ENCODE measurements at places on chromosomes 5 and 9.
A peak's percentile ranks its signal among the peaks of the same experiment; 100 is the strongest.

DNA sequence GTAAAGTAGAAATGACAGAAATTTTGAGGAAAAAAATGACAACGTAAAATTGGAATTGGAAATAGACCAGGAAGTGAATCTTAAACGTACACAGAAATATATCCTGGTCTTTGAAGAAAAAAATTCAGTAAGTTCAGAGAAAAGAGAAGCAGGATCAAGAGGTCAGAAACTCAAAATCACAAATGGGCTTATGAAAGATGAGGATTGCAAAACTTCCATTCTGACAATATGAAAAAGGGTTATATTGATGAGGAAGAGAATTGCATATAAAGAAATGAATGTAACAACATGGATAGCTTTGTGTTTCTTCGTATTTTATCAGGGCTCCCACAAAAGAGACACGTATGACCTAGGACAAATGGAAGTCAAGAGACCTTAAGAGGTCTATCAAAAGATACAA is 58.1 kb downstream of the OXCT1 start:
- DNase-seq: no peak

DNA sequence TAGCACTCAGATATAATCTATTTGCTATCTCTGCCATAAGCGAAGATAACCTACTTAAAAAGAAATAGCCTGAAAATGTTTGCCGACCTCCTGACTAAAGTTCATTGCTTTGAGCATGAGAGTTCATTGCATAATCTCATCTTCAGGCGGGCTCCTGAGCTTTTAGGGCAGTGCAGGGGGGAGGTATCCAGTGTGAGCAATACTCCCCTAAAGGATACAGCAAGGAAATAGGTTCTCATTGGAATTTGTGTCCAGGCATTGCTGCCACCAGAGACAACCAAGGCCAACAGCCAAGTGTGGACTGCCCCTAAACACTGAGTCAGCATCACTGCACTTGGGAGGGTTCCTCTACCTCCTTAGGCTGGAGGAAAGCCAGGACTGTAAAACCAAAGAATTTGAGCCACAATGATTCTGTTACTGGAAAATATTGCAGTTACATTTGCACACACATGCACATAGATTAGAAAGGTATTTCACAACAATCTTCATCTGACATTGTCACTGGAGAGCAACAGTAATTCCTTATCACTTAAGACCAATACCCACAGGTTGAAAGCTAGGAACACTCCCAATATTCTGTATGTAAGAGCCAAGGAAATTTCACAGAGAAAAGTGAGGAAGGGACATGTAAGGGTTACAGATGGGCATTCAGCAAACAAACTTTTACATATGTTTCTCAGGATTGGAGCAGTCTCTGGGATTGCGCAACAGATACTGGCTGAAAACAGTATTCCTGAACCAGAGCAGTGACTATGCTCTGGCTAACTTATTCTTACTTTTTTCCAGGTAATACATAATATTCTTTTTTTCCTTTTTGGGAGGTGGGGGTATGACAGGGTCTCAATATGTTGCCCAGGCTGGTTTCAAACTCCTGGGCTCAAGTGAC is 98.6 kb upstream of the TLE1 start:
- DNase-seq: no peak

DNA sequence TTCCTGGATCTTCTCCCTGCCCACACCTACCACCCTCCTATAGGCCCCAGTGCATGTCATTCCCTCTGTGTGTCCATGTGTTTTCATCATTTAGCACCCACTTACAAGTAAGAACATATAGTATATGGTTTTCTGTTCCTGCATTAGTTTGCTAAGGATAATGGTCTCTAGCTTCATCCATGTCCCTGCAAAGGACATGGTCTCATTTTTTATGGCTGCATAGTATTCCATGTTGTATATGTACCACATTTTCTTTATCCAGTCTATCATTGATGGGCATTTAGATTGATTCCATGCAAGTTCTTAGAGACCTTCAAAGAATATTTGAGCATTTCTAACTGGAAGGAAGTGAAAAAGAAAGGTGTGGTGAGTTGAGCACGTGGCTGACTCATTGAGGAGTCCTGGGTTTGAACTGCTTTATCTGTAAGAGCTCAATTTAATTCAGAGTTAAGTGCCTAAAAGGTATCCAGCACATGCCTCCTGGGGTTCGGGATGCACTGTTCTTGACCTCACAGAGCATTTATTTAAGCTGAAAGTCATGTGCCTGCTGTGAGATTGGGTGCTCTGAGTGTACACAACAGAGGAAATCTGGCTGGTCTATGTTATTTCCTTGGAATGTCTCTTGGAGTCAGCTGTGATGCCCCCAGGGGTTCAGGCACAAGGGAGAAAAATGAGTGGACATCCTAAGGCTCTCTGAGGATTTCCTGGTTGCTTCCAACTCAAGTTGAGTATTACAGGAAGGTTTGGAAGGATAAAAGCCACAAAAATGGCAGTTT is 56.4 kb downstream of the SH3GL2 start:
- DNase-seq: no peak

GRCh38 chr5:4627929-4628328 is 512.2 kb upstream of the ADAMTS16 start:
- DNase-seq: no peak

DNA sequence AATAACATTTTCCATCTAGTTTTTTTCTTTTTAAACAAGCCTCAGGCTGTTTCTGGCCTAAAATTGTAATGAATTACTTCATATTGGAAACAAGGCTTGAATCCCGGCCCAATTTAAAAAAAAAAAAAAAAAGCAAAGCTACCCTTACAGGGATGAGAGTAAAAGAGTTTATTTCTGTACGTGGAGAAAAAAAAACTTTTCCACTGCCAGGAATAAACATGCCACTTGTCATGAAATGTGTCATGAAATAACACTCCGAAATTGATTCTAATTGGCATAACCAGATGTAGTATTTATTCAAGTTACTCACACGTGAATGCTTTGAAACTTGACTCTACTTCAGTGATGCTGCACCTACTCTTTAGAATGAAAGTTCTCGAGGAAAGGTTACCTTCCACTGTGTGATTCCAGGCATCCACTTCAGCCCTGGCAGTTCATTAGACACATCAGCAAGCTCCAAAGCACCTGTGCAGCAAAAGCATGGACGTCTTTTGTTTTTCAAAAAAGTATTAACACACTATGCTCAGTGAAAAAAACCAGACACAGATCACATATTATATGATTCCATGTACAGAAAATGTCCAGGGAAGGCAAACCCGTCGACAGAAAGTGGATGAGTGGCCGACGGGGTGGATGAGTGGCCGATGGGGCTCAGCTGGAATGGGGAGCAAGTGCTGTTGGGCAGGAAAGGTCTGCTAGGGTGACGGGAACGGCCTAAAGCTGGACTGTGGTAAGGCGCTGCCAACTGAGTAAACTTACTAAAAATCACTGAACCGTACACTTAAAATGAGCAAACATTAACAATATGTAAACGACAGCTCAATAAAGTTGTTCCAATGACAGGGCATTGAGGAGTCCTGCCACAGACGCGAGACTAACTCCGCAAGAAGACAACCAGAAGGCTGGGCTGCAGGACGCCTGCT is 21.2 kb downstream of the NSUN2 start:
- no peak for DNase-seq

DNA sequence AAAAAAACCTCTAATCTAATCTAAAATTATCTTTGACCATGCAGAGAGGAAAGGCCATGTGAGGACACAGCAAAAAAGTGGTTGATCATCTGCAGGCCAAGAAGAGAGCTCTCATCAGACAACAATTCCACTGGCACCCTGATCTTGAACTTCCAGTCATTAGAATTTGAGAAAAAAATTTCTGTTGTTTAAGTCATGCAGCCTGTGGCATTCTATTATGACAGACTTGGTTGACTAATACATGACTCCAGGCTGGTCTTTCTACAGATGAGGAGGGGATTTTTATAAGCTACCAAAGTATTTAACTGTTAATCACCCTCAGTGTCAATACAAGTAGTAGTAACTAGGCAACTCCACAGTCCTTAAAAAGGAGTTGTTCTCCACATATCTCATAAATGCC is 358.5 kb upstream of the RGMB start:
- no peak for DNase-seq

DNA sequence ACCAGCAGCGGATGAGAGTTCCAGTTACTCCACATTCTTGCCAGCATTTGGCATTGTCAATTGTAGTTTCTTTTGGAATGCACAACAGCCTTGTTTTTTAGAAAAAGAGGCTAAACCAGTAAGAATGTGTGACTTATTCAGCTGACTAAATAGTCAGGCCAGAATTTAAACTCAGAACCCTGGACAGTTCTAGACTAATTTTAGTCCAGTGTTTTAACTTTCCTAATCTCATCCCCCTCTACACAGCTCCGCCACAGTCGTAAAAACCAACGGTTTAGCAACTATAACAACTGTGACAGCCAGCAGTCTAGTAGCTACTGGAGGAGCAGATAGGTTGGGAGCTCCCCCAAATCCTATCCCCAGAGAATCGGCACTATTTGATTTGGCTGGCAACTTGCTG is 103.7 kb downstream of the FOXD1 start:
- DNase-seq: no peak

DNA sequence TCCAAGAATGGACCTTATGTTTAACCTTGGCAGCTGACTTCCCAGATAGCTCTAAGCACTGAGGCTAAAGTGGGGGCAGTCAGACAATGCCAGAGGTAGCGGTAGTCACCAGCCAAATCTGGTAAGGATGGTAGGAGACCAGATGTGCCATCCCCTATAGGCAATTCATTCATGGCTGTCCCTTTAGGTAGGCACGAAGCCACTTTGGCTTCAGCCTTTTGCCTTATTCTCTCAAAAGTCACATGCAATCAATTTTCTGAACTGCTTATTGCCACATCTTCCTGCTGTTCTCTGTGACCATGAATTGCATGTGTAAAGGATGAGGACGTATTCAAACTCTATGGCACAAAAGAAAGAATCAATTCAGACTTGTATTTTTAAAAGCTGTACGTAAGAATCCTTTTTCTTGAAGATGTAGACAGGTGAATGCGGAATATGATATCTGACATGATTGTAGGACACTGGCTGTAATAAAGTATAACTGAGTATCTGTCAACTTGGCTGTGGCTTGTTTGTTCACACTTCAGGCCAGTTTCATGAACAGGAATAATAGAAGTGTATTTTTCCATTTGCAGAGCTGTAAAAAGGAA is 611.7 kb downstream of the NR2F1-AS1 start:
- DNase-seq: no peak

- DNase-seq: no peak
These were observed 55.8 kb downstream of the ASS1 start for GRCh38 chr9:130500340-130501180.

- DNase-seq: no peak
These were observed 10.1 kb downstream of the GLIPR2 start for GRCh38 chr9:36146651-36147050.

GRCh38 chr5:67092535-67092934 is 104.1 kb downstream of the CD180 start:
- no peak for DNase-seq

DNA sequence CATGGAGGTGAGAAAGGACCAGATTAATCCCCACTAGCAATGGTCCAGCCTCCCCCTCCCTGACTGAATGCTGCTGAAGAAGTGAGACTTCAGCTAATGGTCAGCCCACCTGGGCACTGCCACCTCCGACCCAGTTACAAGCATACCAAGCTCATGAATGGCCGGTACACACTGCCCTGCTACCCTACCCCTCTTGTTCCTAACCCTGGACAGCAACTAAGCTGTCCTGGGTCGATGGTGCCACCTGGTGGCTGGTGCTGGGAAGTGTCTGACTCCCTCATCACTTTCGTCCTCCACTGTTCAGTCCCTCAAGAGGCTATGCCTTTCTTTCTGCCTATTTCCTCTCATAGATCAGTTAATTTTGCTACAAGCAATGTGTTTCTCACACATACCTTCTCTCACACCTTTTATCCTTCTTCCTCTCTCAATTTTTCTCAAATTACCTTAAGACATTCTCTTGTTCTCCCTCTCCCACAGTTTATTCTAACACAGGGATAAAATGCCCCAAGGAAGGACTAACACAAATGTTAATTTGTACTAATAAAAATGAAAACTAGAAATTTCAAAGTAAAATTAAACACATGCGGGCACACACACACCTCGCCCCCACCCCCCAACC is 42.4 kb downstream of the PAX5 start:
- DNase-seq: peak; percentile 40

- no peak for DNase-seq
These were observed 376.8 kb downstream of the EBF1 start for GRCh38 chr5:158722940-158723339.

DNA sequence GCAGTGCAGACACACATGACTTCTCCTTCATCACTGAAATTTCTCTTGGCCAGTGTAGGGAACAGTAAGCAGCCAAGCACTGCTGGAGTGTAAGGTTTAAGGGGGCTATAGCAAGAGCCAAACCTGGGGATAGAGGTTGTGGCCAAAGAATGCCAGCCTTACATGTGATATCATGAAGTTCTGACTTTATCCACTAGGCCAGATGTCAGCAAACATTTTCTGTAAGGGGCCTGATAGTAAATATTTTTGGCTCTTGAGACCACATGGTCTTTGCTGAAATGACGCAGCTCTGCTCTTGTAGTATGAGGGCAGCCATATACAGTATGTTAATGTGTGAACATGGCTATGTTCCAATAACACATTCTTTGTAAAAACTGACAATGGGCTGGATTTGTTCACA is 29.7 kb upstream of the FYB1 start:
- DNase-seq: no peak

DNA sequence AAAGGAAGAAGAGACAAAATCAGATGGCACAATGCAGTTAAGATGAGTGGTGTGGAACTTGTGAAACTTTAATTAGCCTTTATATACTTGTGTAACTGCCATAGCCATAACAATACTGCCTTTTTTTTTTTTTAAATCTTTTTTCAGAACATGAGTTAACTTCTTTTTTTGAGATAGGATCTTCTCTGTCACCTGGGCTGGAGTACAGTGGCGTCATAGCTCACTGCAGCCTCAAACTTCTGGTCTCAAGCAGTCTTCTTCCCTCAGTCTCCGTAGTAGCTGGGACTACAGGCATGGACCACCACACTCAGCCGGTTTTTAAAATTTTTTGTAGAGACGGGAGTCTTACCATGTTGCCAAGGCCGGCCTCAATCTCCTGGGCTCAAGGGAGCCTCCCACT is 37.2 kb downstream of the GPBP1 start:
- no peak for DNase-seq

DNA sequence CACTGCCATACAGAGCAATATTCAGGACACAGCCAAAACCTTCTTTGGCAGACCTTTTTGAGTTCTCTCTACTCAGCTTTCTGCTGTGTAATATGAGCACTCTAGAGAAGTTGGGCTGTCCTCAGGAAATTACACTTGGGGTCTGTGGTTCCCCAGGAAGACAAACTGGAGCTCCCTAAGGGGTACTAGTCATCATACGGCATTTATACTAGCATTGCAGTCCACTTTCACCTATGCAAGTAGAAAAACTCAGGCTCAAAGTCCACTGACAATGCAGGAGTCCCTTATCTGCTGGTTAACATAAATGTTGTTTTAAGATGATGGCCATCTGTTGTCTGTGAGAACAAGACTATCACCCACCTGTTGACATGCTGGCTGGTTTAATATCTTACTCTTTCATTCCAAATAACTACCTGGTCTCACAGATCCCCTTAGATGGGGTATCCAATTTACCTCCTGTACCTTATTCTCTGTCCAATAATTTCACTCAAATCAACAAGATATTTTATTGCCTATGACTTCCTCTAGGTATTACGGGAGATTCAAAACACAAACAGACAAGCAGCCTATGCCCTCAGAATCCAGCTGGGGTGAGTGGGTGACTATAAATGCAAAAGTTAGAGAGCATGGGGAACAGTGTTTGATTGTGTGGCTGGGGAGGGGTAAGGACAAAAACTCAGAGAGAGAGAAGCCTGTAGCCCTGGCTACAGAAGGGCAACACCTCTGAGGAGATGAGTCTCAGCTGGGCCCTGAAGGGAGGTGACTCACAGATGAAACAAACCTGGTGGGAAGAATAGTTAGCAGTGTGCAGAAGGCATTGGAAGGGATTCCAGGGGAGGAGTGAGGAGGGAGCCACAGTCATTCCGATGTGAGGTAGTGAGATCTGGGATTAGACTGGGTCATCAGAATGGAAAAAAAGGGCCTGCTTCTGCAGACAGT is 10.2 kb downstream of the DOCK8 start:
- DNase-seq: no peak

Data from stimulated activated CD4-positive, alpha-beta T cell treated with anti-CD3 and anti-CD28 coated beads, TNF-alpha, amount 100 ng/mL, for 24 hours (primary cell).